Fibroblast of skin of abdomen (primary cell): ENCODE measurements at places on chromosomes 13 and 19.

DNA sequence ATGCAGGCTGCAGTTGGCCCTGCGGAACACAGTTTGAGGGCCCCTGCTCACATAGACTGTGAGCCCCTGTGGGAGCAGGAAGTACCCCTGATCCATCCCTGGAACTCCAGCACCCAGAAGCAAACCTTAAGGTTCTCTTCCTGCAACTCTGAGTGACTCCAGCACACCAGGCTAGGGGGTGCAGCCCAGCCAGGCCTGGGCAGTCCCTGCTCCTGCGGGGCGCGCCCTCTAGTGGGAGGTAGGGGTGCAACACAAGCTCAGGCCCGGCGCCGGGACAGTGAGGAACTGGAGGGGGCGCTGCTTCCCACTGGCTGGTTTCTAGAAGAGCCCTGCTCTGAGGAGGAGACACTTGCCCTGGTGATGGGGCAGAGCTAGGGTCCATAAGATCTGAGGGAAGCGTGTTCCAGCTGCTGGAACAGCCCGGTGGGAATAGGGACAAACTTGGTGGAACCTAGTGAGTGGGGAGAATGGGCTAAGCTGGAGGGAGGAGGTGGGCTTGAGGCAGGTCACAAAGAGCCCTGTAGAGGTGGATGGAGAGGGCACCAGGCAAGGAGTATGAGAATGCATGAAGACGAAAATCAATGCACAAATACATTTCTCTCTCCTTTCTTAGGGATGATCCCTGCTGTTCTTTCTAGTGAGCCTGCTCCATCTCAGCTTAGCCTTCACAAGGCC lies 5.0 kb downstream of the ZSCAN5A start:
- peak; percentile 5 for DNase-seq

- DNase-seq: no peak
These were observed 12.7 kb downstream of the KDM4B start for GRCh38 chr19:4981681-4981958.

DNA sequence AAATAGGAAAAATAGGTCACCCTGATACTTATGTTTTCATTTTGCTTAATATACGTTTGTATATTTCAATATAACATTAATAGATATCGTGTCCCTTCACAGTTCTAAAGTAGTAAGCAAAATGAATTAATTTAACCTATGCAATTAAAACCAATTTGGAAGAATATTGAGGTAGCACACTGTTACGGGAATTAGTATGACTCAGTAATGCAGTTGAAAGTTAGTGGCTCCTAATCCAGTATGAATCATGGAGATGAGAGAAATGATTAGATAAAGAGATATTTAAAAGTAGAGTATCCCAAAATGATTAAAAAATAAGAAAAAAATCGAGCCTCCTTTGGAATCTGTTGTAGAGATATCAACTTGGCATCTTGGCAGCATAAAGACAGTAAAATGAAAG lies 177.0 kb upstream of the SLITRK6 start:
- no peak for DNase-seq

- peak; percentile 21 for DNase-seq
These were observed 256 bp downstream of the MICOS13 start for GRCh38 chr19:5680084-5680436.

GRCh38 chr13:35804901-35805300 lies 326.3 kb downstream of the DCLK1 start:
- no peak for DNase-seq
